ENCODE measurements at places on chromosomes 11 and 22.

- no peak for DNase-seq
Observed at GRCh38 chr11:134574947-134575346, 162.9 kb upstream of the B3GAT1 start.

- no peak for DNase-seq
Observed at GRCh38 chr11:67542169-67542568, 18.9 kb upstream of the CABP2 start.

DNA sequence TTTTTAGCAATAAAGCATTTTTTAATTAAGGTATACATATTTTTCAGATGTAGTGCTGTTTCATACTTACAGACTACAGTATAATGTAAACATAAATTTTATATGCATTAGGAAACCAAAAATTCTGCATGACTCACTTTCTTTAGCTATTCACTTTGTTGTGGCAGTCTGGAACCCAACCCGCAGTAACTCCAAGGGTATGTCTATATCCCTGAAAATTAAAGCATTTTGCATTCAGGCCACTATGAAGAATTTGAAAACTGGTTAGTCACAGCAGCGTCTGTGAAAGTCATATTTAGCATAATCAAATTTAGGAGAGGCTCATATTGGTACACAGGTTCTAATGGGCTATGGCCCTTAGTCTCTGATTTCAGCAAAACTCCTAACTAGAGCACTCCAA is 46.8 kb downstream of the BBOX1 start:
- no peak for DNase-seq

DNA sequence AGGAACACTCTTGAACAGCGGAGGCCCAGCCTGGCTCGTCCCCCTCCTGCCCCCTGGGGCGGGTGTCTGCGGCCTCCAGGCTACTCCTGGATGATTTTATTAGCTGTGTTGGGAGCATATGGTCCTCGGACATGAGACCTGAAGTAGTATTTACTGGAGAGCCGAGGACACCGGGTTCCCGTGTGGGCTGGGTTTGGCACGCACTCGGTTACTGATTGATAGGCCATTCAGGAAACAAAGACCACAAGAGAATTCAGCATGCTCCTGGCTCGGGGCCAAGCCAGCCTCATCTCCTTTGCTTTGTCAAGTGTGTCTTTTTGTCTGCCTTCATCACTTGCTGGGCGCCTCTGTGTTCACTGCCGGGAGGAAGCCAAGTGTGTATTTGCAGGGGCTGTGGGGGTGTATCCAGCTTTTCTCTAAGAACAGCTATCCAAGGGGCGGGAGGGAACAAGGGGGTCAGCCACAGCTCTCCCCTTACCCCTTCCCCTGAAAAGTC is 9.7 kb downstream of the FXYD2 start:
- DNase-seq = no peak

DNA sequence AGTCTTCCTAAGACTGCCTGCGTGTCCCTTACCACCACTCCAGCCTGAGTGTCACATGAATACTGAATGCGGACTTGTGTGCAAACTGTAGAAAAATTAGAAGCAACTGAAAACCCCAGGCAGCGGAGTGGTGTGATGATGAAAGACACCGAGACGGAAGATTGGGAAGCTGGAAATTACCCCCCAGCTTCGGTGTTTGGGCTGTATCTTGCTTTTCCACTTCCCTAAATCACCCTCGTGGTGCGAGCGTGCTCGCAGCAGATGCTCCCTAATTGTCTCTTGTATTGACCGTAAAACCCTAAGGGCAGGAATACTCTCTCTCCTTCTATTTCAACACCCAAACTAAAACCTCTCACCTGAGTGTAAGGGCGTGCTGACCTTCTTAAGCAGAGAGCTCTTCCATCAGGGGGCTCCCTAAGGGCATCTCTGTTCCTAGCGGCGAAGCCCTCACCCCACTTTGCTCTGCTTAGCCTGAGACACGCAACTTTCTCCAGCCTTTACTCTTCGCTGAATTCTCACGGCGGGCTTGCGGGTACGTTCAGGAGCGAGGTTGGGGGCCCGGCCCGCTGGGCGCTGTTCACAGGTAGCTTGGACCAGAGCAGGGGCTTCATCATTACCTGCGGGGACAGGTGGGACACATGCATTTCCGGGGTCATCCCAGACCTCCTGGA is 62.4 kb downstream of the CRYBB2 start:
- no peak for DNase-seq

- DNase-seq = no peak
Observed at GRCh38 chr11:26891501-26891900, 102.4 kb upstream of the FIBIN start.

DNA sequence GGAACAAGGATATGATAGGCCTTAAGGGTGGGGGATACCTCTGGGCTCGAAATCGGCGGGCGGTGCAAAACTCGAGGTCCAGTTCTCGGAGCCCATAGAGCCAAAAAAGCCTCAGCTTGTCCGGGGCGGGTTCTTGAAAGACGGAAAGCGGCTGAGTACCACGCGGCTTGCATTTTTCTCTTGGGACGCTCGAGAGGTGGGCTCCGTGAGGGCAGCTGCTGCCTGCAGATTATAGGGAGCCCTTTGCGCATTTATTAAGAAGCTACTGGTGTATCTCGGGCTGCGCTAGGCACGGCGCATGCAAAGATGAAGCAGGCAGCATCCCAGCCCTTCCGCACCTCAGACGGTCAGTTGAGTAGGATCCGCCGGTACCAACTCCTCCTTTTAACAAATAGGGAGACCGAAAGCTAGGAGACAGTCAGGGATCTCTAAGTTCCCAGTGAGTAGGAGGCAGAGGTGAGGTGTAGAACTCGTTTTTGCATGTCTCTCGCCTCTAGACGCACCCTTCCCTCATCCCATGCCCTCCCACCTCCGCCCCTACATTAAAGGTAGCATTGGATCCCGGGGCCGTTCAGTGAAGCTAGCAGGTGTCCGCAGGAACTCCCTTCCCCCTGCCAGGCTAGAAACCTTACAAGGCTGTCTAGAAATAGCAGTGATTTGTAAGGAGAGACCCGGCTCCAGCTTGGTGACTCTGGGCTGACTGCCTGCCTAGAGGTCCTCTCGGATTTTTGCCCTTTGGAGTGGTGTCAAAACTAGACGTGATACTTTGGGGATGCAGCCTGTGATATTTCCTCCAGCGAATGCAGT is 768 bp downstream of the LDHA start:
- no peak for DNase-seq

GRCh38 chr11:117923773-117924172 is 5.4 kb downstream of the TMPRSS13 start:
- DNase-seq = no peak

- DNase-seq = no peak
Observed at GRCh38 chr11:89205378-89205777, 27.7 kb downstream of the TYR start.

DNA sequence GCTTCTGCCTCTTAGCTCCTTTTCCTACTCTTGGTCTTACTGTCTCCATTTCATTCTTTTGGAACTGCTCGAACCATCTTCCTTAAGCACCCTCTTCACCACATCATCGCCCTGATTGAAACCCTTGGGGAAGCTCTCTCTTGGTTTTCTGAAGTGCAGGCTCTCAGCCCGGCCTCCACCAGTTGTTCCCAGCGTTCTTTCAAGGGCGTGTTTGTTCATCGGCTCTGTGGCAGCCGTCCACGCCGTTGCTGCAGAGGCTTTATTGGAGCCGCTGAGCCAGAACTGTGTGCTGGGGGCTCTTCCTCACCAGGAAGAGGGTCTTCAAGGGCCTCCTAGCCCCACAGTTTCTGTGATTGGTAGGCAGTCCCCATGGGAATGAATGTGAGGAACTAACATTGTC is 214.1 kb downstream of the TBC1D22A start:
- DNase-seq = no peak

DNA sequence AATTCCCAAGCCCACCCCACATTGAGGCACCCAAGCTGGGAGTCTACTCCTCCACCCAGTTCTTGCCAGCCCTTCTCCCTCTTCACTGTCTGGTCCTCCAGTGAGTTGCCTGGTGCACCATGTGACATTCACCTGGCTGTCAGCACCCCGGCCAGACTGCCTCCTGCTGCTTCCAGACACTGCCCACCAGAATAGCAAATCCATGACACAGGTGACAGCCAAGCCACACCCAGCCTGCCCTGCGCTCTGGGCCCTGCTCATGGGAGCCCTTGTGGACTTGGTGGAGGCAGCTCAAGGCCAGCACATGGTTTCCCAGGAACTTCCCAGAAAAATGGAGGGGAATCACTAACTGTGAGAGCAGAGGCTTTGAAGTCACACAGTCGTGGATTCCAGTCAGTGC is 96.3 kb upstream of the CSNK2A3 start:
- DNase-seq = no peak

Measured in cerebellar nuclear complex (tissue), 1 donor.